M059J (cell line): ENCODE measurements at places on chromosomes 16 and 17. TPM values are rescaled to one million over a fixed set of nuclear protein-coding genes. Genes with fewer than 3 reads are reported as not detected.
A peak's percentile ranks its signal among the peaks of the same experiment; 100 is the strongest.

- DNase-seq, result no peak
These were observed 13.2 kb upstream of the ITGA2B start for GRCh38 chr17:44402564-44403172.

GRCh38 chr16:78607465-78607864, 508.0 kb downstream of the WWOX start:
- DNase-seq, result no peak

- DNase-seq, result peak; percentile 31
These were observed 6.0 kb downstream of the RSPRY1 start for GRCh38 chr16:57192146-57192545.

GRCh38 chr17:57221366-57222350, 34.7 kb upstream of the MSI2 start:
- no peak for DNase-seq

- DNase-seq, result no peak
These were observed 50.1 kb downstream of the XPO6 start for GRCh38 chr16:28161626-28162025.

DNA sequence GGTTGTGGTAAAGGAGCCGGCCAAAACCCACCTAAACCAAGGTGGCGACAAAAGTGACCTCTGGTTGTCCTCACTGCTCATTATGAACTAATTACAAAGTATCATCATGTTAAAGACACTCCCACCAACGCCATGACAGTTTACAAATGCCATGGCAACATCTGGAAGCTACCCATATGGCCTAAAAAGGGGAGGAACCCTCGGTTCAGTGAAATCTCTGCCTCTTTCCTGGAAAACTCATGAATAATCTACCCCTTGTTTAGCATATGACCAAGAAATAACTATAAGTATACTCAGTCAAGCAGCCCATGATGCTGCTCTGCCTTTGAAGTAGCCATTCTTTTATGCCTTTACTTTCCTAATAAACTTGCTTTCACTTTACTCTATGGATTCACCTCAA, 72.2 kb downstream of the CYLD start:
- no peak for DNase-seq

GRCh38 chr16:54687043-54687899, 243.4 kb upstream of the IRX5 start:
- no peak for DNase-seq

DNA sequence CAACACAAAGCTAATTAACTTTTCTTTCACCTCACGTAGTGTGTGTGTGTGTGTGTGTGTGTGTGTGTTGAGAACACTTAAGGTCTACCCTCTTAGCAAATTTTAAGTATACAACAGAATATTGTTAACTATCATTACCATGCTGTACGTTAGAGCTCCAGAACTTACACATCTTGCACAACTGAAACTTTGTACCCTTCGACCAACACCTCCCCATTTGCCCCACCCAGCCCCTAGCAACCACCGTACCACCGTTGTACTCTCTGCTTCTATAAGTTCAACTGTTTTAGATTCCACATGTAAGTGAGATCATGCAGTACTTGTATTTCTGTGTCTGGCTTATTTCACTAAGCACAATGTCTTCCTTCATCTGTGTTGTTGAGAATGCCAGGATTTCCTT, 28.1 kb upstream of the MLYCD start:
- no peak for DNase-seq

- DNase-seq, result no peak
These were observed 540.3 kb downstream of the WWOX start for GRCh38 chr16:78639775-78640174.

DNA sequence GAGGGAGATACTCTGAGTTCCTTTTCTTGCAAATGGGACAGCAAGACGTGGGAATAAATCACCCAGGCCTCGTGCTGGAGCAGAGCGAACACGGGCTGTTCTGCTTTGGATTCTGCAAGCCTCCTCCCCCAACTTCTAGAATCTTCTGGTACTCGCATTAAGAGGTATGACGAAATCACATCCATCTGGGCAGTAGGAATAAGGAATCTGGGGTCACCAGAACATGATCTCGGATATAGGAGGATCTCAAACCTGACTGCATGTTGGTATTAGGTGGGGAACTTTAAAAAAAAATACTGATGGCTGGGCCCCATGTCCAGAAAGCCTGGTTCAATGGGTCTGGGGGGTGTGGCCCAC, 49.8 kb upstream of the USP7 start:
- DNase-seq, result no peak

DNA sequence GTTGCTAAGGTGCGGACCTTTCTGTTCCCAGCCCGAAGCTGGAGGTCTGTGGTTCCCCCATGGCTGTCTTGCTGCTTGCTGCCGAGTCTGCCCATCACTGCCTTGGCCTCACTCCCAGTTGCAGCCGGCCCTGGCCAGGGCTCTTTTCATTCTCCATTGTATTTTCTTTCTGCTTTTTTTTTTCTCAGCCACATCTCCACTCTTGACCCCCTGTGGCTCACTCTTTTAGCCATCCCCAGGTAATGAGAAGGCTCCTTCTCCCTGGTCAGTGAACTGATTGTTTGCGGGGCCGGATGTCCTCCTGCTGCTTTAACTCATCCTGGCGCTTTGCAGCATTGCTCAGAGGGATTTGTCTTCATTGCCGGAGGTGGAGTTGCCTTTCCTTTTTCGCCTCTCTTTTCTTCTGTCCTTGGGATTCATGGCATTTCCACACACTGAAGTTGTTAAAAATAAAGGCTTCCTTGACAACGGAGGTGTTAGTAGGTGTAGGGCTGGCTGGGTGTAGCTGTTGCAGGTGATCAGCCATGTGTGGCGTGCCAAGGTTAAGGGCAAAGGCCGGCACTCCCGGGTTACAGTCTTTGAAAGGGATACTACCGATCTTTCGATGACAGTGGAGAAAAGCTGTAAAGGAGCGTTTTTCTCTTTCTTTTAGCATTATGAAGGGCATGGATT, 34.1 kb downstream of the MAP2K6 start:
- DNase-seq, result no peak

DNA sequence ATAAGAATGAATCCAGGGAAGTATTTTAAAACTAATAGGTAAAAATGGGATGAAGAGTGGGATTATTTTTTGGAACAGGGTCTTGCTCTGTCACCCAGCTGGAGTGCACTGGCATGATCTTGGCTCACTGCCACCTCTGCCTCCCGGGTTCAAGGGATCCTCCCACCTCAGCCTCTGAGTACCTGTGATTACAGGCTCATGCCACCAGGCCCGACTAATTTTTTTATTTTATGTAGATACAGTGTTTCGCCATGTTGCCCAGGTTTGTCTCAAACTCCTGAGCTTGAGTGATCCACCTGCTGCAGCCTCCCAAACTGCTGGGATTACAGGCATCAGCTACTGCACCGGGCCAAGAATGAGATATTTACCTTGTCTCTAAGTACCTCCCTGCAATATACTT, 22.1 kb downstream of the NSMCE1 start:
- no peak for DNase-seq

DNA sequence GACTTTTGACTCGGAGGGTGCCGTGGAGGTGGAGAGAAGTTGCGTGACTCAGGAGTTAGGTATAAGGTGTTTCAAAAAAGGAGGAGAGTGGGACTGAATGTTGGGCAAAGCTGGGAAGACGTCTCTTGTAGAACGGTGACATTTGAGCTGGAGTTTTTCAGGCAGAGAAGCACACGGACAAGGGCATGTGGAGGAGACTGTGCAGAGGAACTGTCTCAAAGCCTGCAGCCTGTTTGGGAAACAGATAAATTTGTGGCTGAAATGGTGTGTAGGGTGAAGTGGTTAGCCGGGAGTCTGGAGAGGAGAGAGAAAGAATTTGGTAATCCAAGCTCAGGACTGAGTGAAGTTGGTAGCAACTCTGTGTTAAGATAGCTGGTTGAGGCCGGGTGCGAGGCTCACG, 9.8 kb downstream of the USP10 start:
- no peak for DNase-seq

Gene RAB40B
- 4.3 and 8.9 TPM in 2 replicates for total RNA-seq

Gene CHST5
- not detected in 2 replicates for total RNA-seq

Gene C16orf96
- total RNA-seq, result not detected in 2 replicates

Gene PLCG2
- total RNA-seq, result 1.3 and 3.2 TPM in 2 replicates
